ENCODE measurements at places on chromosomes 13 and 19. TPM values are rescaled to one million over a fixed set of nuclear protein-coding genes. Genes with fewer than 3 reads are reported as not detected.

Gene TEX29
- total RNA-seq: 0.25 TPM

Gene DOCK6
- 129 TPM for total RNA-seq

Gene CYP4F2
- total RNA-seq: 0.43 TPM

DNA sequence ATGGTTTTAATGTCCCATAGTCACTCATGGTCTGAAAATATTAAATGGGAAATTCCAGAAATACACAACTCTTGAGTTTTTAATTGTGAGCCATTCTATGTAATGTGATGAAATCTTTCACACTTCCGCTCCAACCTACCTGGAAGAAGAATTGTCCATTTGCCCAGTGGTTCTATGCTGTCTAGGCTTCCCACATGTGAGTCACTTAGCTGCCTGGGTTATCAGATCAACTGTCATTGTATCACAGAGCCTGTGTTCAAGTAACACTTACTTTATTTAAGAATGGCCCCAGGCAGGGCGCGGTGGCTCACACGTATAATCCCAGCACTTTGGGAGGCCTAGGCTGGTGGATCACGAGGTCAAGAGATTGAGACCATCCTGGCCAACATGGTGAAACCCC lies 1450.5 kb downstream of the EFNB2 start:
- DNase-seq: no peak

DNA sequence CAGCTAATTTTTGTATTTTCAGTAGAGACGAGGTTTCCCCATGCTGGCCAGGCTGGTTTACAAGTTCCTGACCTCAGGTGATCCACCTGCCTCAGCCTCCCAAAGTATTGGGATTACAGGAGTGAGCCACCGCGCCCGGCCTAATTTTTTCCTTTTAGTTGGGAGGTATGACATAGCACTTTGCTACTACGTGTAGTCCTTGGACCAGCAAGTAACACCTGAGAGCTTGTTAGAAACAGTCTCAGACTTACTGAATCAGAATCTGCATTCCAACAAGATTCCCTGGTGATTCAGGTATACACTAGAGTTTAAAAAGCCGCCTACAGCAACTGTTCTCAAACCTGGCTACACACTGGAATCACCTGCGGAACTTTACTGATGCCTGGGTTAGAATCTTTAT lies 1.8 kb upstream of the FARP1 start:
- no peak for DNase-seq

- DNase-seq: no peak
Measured at GRCh38 chr13:48797127-48797526, 143.4 kb downstream of the CYSLTR2 start.

- DNase-seq: no peak
Measured at GRCh38 chr19:34589730-34590129, 87.2 kb downstream of the SCGB2B2 start.
